ENCODE measurements at places on chromosomes 13 and 19. TPM values are rescaled to one million over a fixed set of nuclear protein-coding genes. Genes with fewer than 3 reads are reported as not detected.

Gene EPN1
- total RNA-seq, result 98.1 TPM

Gene DACH1
- total RNA-seq, result not detected

Gene SYNE4
- 8.5 TPM for total RNA-seq

Gene KLK7
- not detected for total RNA-seq

Gene MYO9B
- 122 TPM for total RNA-seq

Gene SOX1
- total RNA-seq, result not detected

Gene LILRB4
- not detected for total RNA-seq

Gene SBK3
- not detected for total RNA-seq

Gene SCGB2B2
- 0.79 TPM for total RNA-seq

Gene ZNF730
- total RNA-seq, result 5.1 TPM

Gene KCNRG
- 4.9 TPM for total RNA-seq

Gene DENND1C
- total RNA-seq, result not detected

Gene ZNF793
- 7.5 TPM for total RNA-seq

Gene PSG2
- not detected for total RNA-seq

Gene APOE
- 22.0 TPM for total RNA-seq

Gene SLC39A3
- total RNA-seq, result 23.6 TPM

Gene NALCN
- total RNA-seq, result 18.4 TPM

Gene EPSTI1
- total RNA-seq, result 17.4 TPM

Gene KASH5
- not detected for total RNA-seq

Gene ZNF527
- total RNA-seq, result 3.1 TPM

Gene ATP8B3
- 4.0 TPM for total RNA-seq

Gene R3HDM4
- 49.0 TPM for total RNA-seq

Gene USPL1
- total RNA-seq, result 20.4 TPM

Gene DHX34
- total RNA-seq, result 20.3 TPM

Gene ZNF772
- 21.9 TPM for total RNA-seq

Gene NCR1
- not detected for total RNA-seq

Gene NOVA2
- not detected for total RNA-seq

Gene CPB2
- total RNA-seq, result 1.6 TPM

Gene ZNF763
- 3.5 TPM for total RNA-seq

Gene NLRP11
- not detected for total RNA-seq

Gene IFNL2
- total RNA-seq, result not detected

Gene CYP4F8
- not detected for total RNA-seq

Gene EDNRB
- 59.6 TPM for total RNA-seq

Gene IGFL1
- total RNA-seq, result not detected

Gene PLEKHA4
- 1.2 TPM for total RNA-seq

Gene TRPM4
- 35.0 TPM for total RNA-seq

Gene KLK10
- total RNA-seq, result not detected

Gene CEACAM3
- not detected for total RNA-seq

Gene CBY2
- not detected for total RNA-seq

Gene OPA3
- 11.8 TPM for total RNA-seq

Gene RTBDN
- total RNA-seq, result not detected

Gene ICAM4
- total RNA-seq, result 0.22 TPM

Gene CBLC
- 5.5 TPM for total RNA-seq

Data from placental epithelial cell (primary cell).